ENCODE measurements at places on chromosomes 4 and X.

- DNase-seq, result no peak
Observed at GRCh38 chr4:155541716-155542115, 124.9 kb upstream of the GUCY1A1 start.

GRCh38 chr4:89509708-89510281 lies 202.2 kb upstream of the GPRIN3 start:
- DNase-seq, result peak; percentile 35

GRCh38 chr4:78014889-78015886 lies 41.9 kb upstream of the FRAS1 start:
- no peak for DNase-seq

DNA sequence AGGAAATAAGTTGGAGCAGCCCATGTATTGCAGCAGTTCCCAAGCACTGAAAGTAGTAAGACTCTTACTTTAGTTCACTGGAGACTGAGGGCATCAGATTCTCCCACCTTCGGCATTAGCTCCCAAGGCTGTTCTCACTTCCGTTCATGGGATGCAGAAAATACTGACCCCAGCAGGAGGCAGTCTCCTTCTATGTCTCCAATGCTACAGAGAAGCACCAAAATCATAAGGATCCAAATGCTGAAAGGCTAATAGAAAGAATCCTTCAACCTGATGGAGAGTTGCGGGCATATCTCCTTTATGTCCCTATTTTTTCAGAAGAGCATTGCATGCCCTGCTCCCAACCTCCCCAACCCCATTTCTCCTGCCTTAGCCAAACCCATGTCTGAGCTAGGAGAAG lies 32.4 kb downstream of the ADH7 start:
- no peak for DNase-seq

DNA sequence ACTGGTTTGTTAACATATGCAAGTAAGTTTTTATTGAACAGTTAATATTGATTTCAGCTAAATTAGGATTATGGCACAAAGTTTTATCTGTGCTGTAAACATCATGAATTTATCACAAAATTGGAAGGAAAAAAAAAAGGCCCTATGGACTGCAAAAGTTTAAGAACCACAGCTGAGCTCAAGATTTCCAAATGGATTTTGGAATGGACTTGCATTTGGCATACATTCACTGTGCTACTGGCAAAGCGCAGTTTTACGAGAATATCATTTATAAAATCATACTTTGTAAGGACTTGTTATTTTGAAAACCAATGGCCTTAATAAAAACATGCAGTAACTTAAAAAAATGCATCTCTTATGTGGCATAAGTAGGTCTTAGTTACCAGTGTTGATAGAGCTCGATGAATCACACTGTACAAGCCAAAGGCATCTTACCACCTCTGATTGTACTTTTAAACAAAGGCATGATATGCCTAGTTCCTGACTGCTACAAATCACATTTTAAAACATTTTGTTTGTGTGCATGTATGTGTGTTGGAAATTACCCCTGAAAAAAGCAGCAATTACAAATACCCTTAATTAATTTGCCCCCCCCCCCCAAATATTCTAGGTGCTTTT lies 58.6 kb downstream of the TAB3 start:
- no peak for DNase-seq

DNA sequence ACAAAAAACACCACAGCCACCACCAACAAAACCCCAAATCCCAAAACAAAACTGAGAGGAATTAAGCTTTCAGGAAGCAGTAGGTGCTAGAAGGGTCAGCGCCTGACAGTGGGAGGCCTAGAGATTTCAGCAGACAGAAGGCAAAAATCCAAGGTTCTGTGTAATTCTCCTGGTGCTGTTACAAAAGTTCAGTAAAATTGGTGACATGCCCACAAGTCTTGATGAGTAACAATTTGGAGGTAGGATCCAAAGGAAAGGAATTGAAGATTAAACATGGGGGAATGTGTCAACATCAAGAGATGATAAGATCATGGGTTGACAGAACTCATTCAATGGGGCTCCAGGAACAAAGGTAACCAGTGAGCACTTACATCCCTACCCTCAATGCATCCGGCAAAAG lies 653.8 kb upstream of the CPEB2 start:
- no peak for DNase-seq

Measured in GM10248 (cell line).